Lower lobe of right lung (tissue), 2 donors: ENCODE measurements at places on chromosomes 2 and 18. TPM values are rescaled to one million over a fixed set of nuclear protein-coding genes. Genes with fewer than 3 reads are reported as not detected.

- H3K27me3 ChIP-seq, result no peaks in the 10 kb centered on the region
- DNase-seq, result no peak
- no peak overlapping the region for H3K4me3 ChIP-seq
- no peaks in the 10 kb centered on the region for H3K36me3 ChIP-seq
- H3K27ac ChIP-seq, result no peak overlapping the region
- no peaks in the 10 kb centered on the region for H3K4me1 ChIP-seq
Observed at GRCh38 chr2:54149638-54150441, 34.4 kb downstream of the ACYP2 start.

DNA sequence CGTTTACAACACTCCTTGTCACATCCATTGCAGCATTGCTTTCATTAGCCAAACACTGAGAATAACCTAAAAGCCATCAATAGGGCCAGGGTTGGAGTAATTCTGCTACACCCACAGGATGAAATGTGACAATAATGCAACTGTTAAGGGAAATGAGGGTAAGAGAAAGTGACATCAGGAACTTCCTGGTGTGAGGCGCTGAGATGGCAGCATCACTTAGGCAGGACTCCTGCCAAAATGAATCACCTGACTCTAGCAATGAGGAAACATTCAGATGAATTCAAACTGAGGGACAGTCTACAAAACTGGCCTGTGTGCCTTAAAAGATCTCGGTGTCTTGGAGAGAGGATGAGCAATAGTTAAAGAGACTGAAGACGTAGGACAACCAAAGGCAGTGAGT is 115.6 kb upstream of the AGAP1 start:
- H3K27me3 ChIP-seq, result no peaks in the 10 kb centered on the region
- H3K4me1 ChIP-seq, result no peaks in the 10 kb centered on the region
- H3K36me3 ChIP-seq, result no peaks in the 10 kb centered on the region
- H3K4me3 ChIP-seq, result no peak overlapping the region
- DNase-seq, result no peak

DNA sequence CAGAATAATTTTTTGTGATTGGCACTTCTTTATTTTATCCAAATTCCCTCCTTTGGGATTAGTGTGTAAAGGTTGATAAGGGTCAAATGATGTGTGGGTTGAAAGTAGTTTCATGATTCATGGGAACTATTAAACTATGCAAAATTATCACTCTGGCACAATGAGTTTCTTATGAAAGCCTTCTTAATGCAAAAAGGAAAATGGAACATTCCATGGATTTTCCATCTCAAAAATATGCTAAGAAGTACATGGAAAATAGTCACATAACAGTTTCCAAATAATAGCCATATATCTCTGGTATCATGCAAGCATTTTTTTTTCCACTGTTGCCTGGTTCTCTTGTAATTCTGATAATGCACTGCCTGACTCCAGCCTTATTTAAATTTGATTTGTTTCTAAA is 639.7 kb downstream of the NR4A2 start:
- H3K4me1 ChIP-seq, result no peaks in the 10 kb centered on the region
- no peak overlapping the region for H3K4me3 ChIP-seq
- no peaks in the 10 kb centered on the region for H3K36me3 ChIP-seq
- DNase-seq, result no peak
- no peak overlapping the region for H3K27ac ChIP-seq

- DNase-seq, result no peak
- no peak overlapping the region for H3K4me3 ChIP-seq
- peaks cover 76% of the 10 kb centered on the region for H3K36me3 ChIP-seq
- H3K27me3 ChIP-seq, result no peaks in the 10 kb centered on the region
- H3K4me1 ChIP-seq, result peaks cover 35% of the 10 kb centered on the region
Observed at GRCh38 chr2:12737297-12737696, 20.6 kb downstream of the TRIB2 start.

Gene CHRNA1
- total RNA-seq, result not detected
